Right renal pelvis (tissue), 4 donors: ENCODE measurements at places on chromosomes 2 and 18. TPM values are rescaled to one million over a fixed set of nuclear protein-coding genes. Genes with fewer than 3 reads are reported as not detected.
A peak's percentile ranks its signal among the peaks of the same experiment; 100 is the strongest.

SLC38A11 gene
- polyA plus RNA-seq, result 5.7 TPM

FAP gene
- 13.8 TPM for polyA plus RNA-seq

- no peak for DNase-seq
Observed at GRCh38 chr2:134396493-134396892, 142.6 kb downstream of the MGAT5 start.

DNA sequence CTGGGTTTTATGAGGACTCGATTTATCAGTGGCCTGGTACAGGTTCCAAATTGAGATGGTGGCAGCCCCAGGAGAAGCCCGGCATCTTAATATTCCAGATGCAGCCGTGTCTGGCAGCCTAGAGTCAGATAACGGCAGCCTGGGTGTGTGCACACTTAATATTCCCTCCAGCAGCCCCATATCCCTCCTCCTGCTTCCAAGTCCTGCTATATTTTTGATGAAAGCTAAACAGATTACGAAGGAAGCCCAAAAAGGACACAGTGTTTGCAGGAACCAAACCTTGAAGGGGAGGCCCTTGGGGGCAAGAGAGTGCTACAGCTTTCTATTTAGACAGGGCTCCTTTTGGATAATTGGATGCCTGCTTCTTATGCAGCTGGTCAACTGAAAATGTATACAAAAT lies 25.1 kb upstream of the ALK start:
- DNase-seq, result no peak

DNA sequence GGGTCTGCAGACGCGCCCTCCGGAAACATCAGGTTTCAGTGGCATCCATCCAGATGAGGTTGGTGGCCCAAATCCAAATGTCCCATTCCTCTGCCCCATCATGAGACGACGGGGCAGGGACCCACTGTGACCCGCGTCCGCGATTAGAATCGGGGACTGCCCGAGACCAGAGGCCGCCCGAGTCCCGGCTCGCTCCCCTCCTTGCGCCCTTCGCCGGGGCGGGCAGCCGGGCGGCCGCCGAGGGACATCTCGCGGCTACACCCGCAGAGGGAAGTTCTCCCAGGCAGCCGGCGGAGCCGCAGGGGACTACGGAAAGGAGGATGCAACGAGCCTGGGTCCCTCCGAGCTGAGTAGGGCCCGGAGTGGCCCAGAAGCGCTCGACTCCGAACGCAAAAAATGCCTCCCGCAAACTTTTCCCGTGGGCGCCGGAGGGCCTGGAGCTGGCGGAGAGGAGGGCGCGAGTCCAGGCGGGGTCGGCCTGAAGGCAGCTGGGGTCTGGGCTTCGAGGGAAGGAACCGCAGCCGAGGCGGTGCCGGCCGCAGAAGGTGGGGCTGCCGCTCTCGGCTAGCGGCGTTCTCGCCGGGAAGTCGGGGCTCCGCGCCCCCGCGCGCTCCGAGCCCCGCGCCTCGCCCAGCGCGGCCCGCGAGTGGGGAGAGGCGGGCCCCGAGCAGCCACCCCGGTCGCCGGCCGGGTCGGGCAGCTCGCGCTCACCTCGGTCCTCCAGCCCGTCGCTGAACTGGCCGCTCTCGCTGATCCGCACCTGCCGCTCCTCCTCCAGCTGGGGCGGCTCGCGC lies 580 bp downstream of the TMEM163 start:
- no peak for DNase-seq

GRCh38 chr2:2484301-2484700 lies 153.2 kb upstream of the MYT1L start:
- DNase-seq, result no peak

GRCh38 chr18:23143016-23143814 lies 7.9 kb downstream of the CABLES1 start:
- DNase-seq, result no peak

DNA sequence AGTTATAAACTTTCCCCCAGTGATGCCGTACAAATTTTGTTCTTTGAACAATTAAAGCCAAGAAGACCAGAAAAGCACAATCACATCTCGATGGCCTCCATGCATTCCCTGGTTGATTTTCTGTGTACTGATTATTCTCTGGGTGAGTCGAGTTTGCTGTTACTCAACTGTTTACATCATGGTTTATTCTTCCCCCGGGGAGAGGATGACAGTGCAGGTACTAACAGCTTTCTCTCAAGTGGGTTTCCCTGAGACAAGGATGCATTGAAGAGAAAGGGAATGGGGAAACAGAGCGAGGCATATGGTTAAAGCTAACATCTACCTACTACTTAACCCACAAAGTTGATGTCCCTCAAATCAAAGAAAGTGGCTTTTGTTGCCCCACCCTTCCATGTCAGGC lies 410.8 kb upstream of the FANCL start:
- DNase-seq, result no peak

DNA sequence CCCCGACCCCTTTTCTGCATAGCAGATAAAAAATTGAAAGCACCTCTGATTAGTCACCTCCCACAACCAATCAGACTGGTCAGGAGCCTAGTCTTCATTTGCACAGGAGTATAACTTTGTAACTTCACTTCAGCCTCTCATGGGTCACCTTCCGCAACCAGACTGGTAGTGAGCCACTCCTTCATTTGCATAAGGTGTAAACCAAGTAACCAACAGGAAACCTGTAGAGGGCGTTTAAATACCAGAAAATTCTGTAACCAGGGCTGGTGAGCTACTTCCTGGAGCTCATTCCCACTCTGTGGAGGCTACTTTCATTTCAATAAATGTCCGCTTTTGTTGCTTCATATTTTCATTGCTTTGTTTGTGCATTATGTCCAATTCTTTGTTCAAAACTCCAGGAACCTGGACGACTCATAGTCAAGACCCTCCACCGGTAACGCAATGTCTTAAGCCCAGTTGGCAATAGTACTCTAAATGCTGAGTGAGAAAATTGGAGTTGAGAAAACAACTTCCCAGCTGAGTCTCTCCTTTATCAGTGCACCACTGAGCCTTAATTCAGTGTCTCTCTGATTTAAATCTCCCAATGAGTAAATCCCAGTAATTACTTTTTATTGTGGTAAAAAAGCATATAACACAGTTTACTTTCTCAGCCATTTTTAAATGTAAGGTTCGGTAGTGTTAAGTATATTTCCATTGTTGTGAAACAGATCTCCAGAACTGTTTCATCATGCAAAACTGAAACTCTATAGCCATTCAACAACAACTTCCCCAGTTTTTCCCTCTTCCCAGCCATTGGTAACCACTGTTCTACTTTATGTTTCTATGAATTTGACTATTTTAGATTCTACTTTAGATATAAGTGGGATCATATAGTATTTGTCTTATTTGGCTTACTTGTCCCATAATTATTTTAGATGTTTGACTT lies 392.7 kb upstream of the SLC8A1 start:
- no peak for DNase-seq

- no peak for DNase-seq
Observed at GRCh38 chr2:73886357-73886756, 6.5 kb upstream of the ACTG2 start.

- no peak for DNase-seq
Observed at GRCh38 chr2:117562654-117563053, 251.8 kb upstream of the DDX18 start.

DNA sequence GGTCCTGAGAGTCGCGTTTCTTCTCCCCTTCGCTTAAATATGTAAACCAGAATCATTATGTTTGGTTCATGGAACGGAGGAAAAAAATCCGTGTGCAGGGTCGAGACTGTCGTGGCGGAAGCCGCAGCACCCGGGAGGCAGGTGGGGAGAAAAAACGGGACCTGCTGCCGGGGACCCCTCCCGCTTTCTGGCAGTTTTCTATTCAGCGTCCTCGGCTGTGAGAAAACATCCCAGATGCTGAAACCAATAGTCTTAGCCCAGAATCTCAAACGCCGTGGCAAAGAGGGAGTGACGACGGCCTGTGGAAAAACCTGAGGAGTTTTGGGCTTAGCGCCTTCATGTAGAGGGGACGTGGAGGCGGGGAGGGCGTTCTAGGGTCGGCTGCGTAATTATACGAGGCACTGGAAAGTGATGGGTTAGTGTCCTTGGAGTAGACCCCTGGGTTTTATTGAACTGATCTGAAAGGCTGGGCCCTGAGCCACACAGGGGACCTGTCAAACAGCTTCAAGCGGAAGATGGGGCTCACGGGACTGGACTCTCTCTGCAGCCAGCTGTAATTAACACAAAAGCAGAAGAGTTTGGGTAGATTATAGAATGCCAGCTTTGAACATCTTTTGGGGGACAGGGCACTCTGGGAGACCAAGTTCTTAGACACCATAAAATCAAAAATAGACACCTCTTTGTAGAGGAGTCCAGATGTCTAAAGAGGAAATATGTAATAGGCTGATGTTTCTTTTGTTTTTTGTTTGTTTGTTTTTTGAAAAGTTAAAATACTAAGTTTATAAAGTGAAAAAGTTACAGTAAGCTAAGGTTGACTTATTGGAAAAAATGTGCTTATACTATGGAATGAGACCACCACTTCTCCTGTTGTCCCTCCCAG lies 834 bp upstream of the BUB1 start:
- DNase-seq, result peak; percentile 32
